ENCODE measurements at places on chromosomes 2 and 18.
A peak's percentile ranks its signal among the peaks of the same experiment; 100 is the strongest.

DNA sequence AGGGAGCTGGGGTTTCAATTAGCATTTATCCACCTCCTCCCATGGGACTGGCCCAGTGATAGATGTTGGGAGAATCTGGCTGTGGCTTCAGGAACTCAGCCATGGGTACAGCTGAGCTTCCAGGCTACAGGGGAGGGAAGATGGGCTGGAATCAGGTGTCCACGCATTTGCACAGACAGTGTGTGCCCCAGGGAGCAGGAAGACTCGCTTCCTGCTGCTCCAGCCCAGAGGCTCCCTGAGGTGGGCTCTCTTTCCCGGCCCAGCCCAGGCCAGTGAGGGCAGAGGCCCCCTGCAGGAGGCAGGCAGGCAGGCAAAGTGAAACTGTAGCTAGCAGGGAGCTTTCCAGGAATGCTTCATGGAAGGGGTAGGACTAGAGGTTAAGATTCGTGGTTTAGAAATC lies 28.7 kb downstream of the DYSF start:
- peak; percentile 27 for ATAC-seq

DNA sequence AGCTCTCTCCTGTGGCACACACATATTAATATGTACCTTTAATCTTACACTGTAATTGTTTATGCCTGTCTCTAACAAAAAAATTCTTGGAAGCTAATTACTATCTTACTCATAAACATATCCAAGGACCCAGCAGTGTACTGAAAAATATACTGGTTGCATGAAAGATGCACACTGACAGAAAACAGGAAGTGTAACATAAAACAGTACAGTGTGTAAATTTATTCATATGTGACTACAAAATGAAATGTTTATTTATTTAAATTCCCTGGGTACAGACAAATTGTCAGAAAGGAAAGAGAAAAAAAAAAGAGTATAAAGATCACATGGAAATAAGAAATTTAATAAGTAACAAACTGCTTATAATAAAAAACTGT lies 28.5 kb downstream of the TMEM131 start:
- no peak for ATAC-seq

GRCh38 chr18:39909706-39910105 lies 2045.3 kb upstream of the PIK3C3 start:
- ATAC-seq = no peak

- no peak for ATAC-seq
Measured at GRCh38 chr18:13444430-13445240, 226.1 kb downstream of the LDLRAD4 start.

DNA sequence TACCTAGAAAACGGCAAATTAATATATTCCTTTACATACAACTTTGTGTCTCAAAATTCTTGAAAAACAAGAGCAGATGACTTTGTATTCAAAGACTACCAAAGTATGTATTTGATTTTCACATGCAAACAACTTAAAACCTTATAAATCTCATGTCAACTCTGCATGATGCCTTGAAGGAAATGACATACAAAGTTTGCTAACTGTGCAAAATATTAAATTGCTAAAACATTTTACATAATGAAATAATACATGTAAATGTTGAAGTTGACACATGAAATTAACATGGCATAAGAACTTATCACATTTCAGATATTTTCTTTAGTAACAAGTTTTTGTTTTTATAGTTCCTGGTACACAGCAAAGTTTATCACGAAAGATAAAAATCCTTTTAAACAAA lies 20.8 kb upstream of the C2orf42 start:
- no peak for ATAC-seq

DNA sequence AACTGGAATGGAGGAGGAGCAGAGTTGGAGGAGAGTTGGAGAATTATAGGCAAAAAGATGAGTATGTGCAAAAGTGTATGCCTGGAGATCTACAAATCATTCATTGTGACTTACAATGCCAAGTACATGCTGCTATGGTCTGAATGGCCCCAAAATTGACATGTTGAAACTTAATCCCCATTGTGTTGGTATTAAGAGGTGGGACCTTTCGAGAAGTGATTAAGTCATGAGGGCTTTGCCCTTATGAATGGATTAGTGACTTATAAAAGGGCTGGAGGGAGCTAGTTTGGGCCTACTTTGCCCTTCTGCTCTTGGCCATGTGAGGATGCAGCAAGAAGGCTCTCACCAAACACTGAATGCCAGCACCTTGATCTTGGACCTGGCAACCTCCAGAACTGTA lies 6.3 kb upstream of the RBMS1 start:
- no peak for ATAC-seq

DNA sequence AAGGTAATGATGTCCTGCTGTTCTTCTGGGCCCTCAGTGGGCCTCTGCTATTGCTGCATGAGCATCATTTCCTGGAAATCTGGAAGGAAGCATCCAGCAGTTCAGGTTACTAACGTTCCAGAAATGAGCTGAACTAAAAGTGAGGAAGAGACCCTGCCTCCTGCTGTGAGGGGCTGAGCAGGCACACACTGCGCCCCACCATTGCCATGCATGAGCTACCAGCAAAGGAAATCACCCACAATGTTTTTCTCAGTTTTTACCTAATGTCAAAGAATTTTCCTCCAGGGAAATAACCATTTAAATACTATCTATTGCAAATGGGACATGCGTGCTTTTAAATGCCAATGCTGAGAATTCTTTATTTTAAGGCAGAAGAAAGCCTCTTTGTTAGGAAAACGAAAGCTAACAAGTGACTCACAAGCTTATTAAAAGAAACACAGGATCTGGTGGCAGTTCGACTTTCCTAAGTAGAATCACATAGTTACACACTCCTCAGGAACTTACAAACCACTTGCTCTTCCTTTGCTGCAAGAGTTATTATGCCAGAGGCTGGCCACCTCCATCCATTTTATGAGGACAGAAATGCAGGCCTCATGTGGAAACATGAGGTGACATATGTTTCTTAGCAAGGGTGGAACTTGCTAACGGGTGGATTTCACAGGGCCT lies 152.6 kb upstream of the TTC39C start:
- peak; percentile 62 for ATAC-seq

- ATAC-seq = no peak
Measured at GRCh38 chr2:86048888-86049287, 56.8 kb downstream of the POLR1A start.

- ATAC-seq = no peak
Measured at GRCh38 chr2:38224181-38224580, 148.2 kb upstream of the CYP1B1 start.

DNA sequence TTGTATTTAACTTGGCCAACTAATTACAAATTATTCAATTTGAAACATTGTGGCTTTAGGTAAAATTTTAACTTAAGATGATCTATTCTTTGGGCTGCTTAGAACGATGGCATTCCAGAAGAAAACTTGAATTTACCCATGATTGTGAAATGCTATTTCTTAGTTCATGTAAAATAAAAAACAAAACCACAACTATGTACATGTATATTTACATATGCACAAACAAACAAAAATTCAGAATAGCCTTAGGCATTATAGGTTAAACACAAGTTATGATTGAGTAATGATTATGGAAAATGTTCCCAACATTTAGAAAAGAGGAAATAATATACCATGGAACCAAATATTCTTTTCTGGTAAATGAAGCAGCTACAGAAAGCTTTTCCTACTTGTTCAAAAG lies 3.5 kb upstream of the SMCHD1 start:
- no peak for ATAC-seq

- ATAC-seq = no peak
Measured at GRCh38 chr2:74712223-74713053, 58.4 kb downstream of the SEMA4F start.

- ATAC-seq = no peak
Measured at GRCh38 chr2:11813951-11814350, 67.5 kb downstream of the LPIN1 start.

GRCh38 chr2:7111626-7112025 lies 194.4 kb downstream of the RNF144A start:
- no peak for ATAC-seq

- ATAC-seq = no peak
Measured at GRCh38 chr2:37367984-37368383, 23.6 kb downstream of the QPCT start.

- no peak for ATAC-seq
Measured at GRCh38 chr2:36559221-36559942, 38.6 kb downstream of the FEZ2 start.

DNA sequence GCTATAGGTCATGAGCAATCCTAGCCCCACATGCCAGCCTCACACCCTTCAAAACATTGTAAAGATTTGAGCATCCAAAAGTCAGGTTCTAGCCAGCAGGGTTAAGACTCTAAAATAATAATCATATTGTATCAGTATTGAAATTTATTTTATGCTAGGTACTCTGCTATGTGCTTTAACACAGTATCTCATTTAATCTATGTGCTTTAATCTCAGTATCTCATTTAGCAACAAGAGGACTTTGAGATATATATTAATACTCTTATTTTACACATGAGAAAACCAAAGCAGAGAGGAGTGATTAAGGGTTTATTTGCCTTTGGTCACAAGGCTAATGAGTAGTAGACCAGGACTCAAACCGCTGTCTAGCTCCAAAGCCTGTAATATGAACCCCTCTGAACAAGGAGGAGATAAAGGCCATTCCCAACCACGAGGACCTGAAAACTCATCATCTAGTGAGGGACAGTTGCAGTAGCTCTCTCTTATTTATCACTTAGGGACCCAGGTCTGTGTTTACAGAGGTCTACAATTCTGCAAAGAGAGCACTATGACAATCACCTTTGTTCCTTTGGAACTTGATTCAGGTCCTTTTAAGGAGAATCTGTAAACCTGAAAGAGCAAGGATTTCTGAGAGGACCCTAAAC lies 116.5 kb upstream of the SERTAD2 start:
- ATAC-seq = no peak

GRCh38 chr2:43540021-43540779 lies 55.6 kb downstream of the THADA start:
- ATAC-seq = no peak

GRCh38 chr2:174632841-174633622 lies 35.4 kb upstream of the WIPF1 start:
- ATAC-seq = peak; percentile 13

GRCh38 chr2:199847181-199847864 lies 3.7 kb downstream of the FTCDNL1 start:
- no peak for ATAC-seq

DNA sequence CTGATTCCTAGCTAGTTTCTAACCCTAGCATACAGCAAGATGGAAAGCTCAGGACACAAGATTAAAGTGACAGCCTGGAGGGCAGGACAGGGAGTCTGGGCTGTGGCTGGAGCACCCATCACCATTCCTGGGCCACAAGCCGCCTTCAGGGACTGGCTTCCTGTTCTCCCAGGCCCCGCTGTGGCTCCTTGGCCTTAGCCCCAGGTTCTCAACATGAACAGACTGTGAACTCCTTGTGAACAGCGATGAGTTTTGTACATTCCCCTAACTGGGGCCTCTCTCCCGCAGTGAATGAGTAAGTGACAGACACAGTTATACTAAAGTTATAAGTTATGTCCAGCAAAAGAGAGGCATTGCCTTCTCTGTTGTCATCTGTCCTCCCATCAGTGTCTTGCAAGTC lies 35.9 kb upstream of the SLC14A1 start:
- ATAC-seq = peak; percentile 13

DNA sequence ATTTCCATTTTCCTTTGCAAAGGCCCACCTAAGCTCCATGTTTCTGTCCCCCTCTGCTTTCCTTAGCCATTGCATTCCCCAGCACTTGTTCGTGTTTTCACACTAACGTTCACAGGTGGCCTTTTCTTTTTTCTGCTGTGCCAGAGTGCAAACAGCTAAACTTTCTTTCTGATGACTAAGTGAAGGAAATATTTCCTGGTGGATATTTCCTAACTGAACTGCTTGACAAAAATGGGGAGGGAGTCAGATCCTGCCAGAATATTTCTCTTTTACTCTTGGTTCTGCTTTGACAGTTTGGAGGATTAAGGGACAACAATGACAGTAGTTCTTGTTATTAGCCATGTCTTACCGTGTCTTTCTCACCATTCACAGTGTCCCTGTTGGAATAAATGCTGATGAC lies 344.0 kb downstream of the ARHGAP15 start:
- ATAC-seq = no peak

- peak; percentile 51 for ATAC-seq
Measured at GRCh38 chr2:58133395-58133794, 86.8 kb downstream of the VRK2 start.

- no peak for ATAC-seq
Measured at GRCh38 chr2:163822033-163822432, 86.2 kb upstream of the FIGN start.

GRCh38 chr18:55458456-55459203 lies 129.4 kb downstream of the TCF4 start:
- no peak for ATAC-seq

DNA sequence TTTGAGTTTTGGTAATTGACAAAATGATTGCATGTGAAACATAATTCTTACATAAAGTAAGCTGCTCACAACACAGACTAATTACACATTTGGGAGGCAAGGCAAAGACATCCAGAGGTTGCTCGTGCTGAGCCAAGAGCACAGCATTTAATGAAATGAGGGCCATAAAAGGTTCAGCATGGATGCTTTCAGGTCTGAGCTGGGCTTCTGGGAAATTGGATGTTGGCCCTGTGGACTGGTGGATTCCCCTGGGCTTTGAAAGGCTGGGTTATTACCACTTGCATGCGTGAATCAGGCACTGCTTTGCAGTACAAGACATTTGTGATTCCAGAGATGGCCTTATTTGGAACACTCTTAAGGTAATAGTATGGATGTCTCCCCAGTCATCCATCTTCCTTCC lies 533.5 kb upstream of the NRP2 start:
- no peak for ATAC-seq

DNA sequence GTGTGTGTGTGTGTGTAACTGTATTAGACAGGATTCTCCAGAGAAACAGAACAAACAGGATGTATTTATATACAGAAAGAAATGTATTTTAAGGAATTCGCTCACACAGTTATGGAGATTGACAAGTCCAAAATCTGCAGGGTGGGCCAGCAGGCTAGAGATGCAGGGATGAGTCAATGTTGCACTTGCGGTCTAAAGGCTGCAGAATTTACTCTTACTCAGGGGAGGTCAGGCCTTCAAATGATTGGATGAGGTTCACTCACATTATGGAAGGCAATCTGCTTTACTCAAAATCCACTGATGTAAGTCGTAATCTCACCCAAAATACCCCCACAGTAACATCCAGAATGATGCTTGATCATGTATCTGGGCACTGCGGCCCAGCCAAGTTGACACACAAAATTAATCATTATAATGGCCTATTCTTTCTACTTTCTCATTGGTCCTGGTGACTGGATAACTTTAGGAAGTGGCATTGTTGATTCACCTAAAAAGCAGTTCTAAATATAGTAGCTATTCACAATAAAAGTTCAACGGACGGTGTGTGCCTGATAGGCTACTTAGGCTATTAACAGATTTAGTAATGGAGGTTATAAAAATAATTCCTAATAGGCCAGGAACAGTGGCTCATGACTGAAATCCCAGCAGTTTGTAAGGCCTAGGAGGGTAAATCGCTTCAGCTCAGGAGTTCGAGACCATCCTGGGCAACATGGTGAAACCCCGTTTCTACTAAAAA lies 40.6 kb upstream of the ACYP2 start:
- peak; percentile 67 for ATAC-seq

Data from motor neuron (in vitro differentiated cells).